ENCODE measurements at places on chromosomes 6 and 20. TPM values are rescaled to one million over a fixed set of nuclear protein-coding genes. Genes with fewer than 3 reads are reported as not detected.

The MROH8 gene
- polyA plus RNA-seq: 7.1 TPM

DNA sequence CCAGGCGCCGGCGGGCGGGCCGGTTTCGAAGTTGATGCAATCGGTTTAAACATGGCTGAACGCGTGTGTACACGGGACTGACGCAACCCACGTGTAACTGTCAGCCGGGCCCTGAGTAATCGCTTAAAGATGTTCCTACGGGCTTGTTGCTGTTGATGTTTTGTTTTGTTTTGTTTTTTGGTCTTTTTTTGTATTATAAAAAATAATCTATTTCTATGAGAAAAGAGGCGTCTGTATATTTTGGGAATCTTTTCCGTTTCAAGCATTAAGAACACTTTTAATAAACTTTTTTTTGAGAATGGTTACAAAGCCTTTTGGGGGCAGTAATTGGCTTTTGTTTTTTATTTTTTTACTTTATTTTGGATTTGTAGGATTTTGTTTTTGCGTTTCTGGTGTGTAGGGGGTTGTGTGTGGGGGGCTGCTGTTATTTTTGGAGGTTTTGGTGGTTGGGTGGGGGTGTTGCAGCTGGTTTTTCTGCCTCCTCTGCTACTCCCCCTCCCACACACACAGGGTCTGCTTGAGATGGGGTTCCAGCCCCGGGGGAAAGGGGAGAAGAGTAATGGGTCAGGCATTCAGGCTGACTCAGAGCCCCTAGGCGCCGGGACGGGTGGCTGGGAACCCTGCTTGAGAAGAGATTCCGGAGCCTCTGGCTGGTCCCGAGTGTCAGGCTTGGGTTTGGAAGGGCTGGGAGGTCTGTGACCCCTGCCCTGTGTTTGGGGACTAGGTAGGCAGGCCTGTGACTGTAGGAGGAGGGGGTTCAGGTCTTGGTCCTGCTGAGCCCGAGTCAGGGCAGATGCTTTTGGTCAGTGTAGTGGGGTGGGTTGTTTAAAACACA, 2.0 kb downstream of the CEBPB start:
- peak; percentile 62 for DNase-seq

GRCh38 chr6:145099713-145100112, 635.6 kb downstream of the EPM2A start:
- DNase-seq: no peak

- DNase-seq: no peak
Observed at GRCh38 chr20:57069442-57069841, 197.0 kb downstream of the BMP7 start.

DNA sequence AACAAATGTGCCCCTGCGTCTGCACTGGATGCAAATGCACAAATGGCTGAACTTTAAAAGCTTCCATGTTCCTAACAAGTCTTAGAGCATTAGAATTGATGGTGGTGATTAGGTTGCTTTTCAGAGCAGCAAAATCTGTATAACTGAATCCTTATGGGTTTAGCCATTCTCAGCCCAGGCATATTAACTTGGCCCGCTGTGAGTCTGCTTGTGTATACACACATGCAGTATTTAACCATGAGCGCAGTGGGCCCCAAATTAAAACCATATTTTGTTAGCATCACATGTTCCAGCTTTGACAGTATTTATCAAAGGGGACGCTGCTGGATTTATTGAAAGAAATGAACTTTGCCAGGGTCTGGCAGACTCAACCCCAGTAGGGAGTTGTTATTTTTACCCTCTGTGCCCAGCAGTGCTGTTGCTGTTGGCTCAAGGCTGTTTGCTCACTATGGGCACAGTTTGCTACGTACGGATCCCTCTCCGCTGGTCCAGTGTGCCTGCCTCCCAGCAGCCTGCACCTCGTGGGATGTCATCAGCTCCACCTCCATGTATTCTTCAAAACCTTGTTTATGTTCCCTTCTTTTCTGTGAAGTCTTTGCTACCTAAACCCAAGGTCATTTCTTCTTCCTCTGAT, 144.7 kb downstream of the QRSL1 start:
- no peak for DNase-seq

All from left renal cortex interstitium (tissue), 4 donors.